ENCODE measurements at places on chromosomes 2 and 18. TPM values are rescaled to one million over a fixed set of nuclear protein-coding genes. Genes with fewer than 3 reads are reported as not detected.

TRIM43 gene
- total RNA-seq, result not detected

DYSF gene
- total RNA-seq, result 19.0 TPM

MERTK gene
- 17.6 TPM for total RNA-seq

DTNB gene
- total RNA-seq, result 14.0 TPM

FTCDNL1 gene
- 0.85 TPM for total RNA-seq

FAM237A gene
- not detected for total RNA-seq

STARD7 gene
- 80.7 TPM for total RNA-seq

CHST10 gene
- 12.5 TPM for total RNA-seq

FBXO11 gene
- 149 TPM for total RNA-seq

TTN gene
- total RNA-seq, result 153 TPM

MAL gene
- total RNA-seq, result 3.6 TPM

CAPN13 gene
- 6.0 TPM for total RNA-seq

DAPL1 gene
- total RNA-seq, result not detected

PIEZO2 gene
- total RNA-seq, result 78.1 TPM

CRACDL gene
- 2.4 TPM for total RNA-seq

KCTD1 gene
- total RNA-seq, result 12.1 TPM

LINC00305 gene
- total RNA-seq, result not detected

NTSR2 gene
- total RNA-seq, result not detected

NCKAP5 gene
- total RNA-seq, result 14.4 TPM

C1GALT1C1L gene
- 2.2 TPM for total RNA-seq

NEU2 gene
- not detected for total RNA-seq

GPBAR1 gene
- 1.6 TPM for total RNA-seq

KATNAL2 gene
- total RNA-seq, result 4.4 TPM

NEU4 gene
- 0.21 TPM for total RNA-seq

NHEJ1 gene
- total RNA-seq, result 13.3 TPM

KCNS3 gene
- total RNA-seq, result 14.9 TPM

VIT gene
- 10.0 TPM for total RNA-seq

WDR35 gene
- total RNA-seq, result 34.1 TPM

HADHB gene
- total RNA-seq, result 112 TPM

ALPI gene
- not detected for total RNA-seq

EPC2 gene
- 80.9 TPM for total RNA-seq

ZNF385B gene
- 2.5 TPM for total RNA-seq

NEDD4L gene
- 56.9 TPM for total RNA-seq

TBR1 gene
- total RNA-seq, result 0.11 TPM

SPIRE1 gene
- 22.6 TPM for total RNA-seq

TXNDC2 gene
- total RNA-seq, result not detected

GNAL gene
- total RNA-seq, result 6.1 TPM

MARCO gene
- total RNA-seq, result 0.42 TPM

POTEI gene
- 0.05 TPM for total RNA-seq

CYP26B1 gene
- total RNA-seq, result 4.7 TPM

CCDC93 gene
- total RNA-seq, result 31.0 TPM

ABCG5 gene
- not detected for total RNA-seq

LONRF2 gene
- 6.7 TPM for total RNA-seq

FHOD3 gene
- 27.2 TPM for total RNA-seq

RIT2 gene
- 0.48 TPM for total RNA-seq
